ENCODE measurements at places on chromosomes 3 and 15. TPM values are rescaled to one million over a fixed set of nuclear protein-coding genes. Genes with fewer than 3 reads are reported as not detected.

RBPMS2 gene
- not detected for total RNA-seq

C3orf20 gene
- total RNA-seq = not detected

TTC21A gene
- total RNA-seq = 3.6 TPM

ACOX2 gene
- total RNA-seq = 2.0 TPM
